SK-N-SH (cell line): ENCODE measurements at places on chromosomes 1 and 21. TPM values are rescaled to one million over a fixed set of nuclear protein-coding genes. Genes with fewer than 3 reads are reported as not detected.

B4GALT3 gene
- polyA plus RNA-seq = 50.5 and 56.5 TPM in 2 replicates

TMOD4 gene
- 0.57 and 0.59 TPM in 2 replicates for polyA plus RNA-seq

FCRL2 gene
- polyA plus RNA-seq = not detected in 2 replicates

NMNAT2 gene
- polyA plus RNA-seq = 0.06 and 0.07 TPM in 2 replicates

ITGB2 gene
- polyA plus RNA-seq = 0.67 and 0.77 TPM in 2 replicates

KMO gene
- not detected in 2 replicates for polyA plus RNA-seq

ETS2 gene
- polyA plus RNA-seq = 14.2 and 16.3 TPM in 2 replicates

SPATA21 gene
- polyA plus RNA-seq = 0.10 TPM in 1 of 2 replicates, not detected in the other

PTPN22 gene
- 0.12 and 0.16 TPM in 2 replicates for polyA plus RNA-seq

HPDL gene
- 0.19 and 0.25 TPM in 2 replicates for polyA plus RNA-seq

PSRC1 gene
- 19.4 and 20.3 TPM in 2 replicates for polyA plus RNA-seq

TIAM1 gene
- 1.7 and 2.4 TPM in 2 replicates for polyA plus RNA-seq

PAX7 gene
- polyA plus RNA-seq = not detected in 2 replicates

CSMD2 gene
- 0.02 TPM in 1 of 2 replicates, not detected in the other for polyA plus RNA-seq

COA7 gene
- polyA plus RNA-seq = 9.0 and 13.7 TPM in 2 replicates

GSTM2 gene
- polyA plus RNA-seq = 70.2 and 97.6 TPM in 2 replicates

HCN3 gene
- polyA plus RNA-seq = 9.7 and 10.1 TPM in 2 replicates

MMEL1 gene
- 0.16 and 0.26 TPM in 2 replicates for polyA plus RNA-seq

CELSR2 gene
- polyA plus RNA-seq = 1.7 and 3.5 TPM in 2 replicates

DMRTB1 gene
- polyA plus RNA-seq = not detected in 2 replicates

SMIM11 gene
- 15.0 and 21.6 TPM in 2 replicates for polyA plus RNA-seq

ENO1 gene
- polyA plus RNA-seq = 1,578 and 1,599 TPM in 2 replicates

AJAP1 gene
- polyA plus RNA-seq = not detected in 2 replicates

PAFAH2 gene
- 10.8 and 16.0 TPM in 2 replicates for polyA plus RNA-seq

MYBPH gene
- polyA plus RNA-seq = 0.12 TPM in 1 of 2 replicates, not detected in the other

CGN gene
- 0.36 and 0.44 TPM in 2 replicates for polyA plus RNA-seq

FLG2 gene
- not detected in 2 replicates for polyA plus RNA-seq

C8A gene
- polyA plus RNA-seq = not detected in 2 replicates

CR2 gene
- not detected in 2 replicates for polyA plus RNA-seq

CHRM3 gene
- 0.07 and 0.16 TPM in 2 replicates for polyA plus RNA-seq

KCNT2 gene
- 0.56 and 0.99 TPM in 2 replicates for polyA plus RNA-seq

OR2L2 gene
- 0.03 and 0.08 TPM in 2 replicates for polyA plus RNA-seq

KCNE2 gene
- 0.05 TPM in 1 of 2 replicates, not detected in the other for polyA plus RNA-seq

CLCNKB gene
- 0.37 and 0.41 TPM in 2 replicates for polyA plus RNA-seq

GCSAML gene
- polyA plus RNA-seq = not detected in 2 replicates

DHRS3 gene
- 29.6 and 44.8 TPM in 2 replicates for polyA plus RNA-seq

CYP2J2 gene
- 1.1 and 1.2 TPM in 2 replicates for polyA plus RNA-seq

TARBP1 gene
- polyA plus RNA-seq = 33.0 and 46.1 TPM in 2 replicates

AMY1B gene
- not detected in 2 replicates for polyA plus RNA-seq

FAM72A gene
- polyA plus RNA-seq = 8.1 and 8.8 TPM in 2 replicates

TMEM240 gene
- polyA plus RNA-seq = 6.5 and 8.1 TPM in 2 replicates

YY1AP1 gene
- polyA plus RNA-seq = 45.0 and 85.3 TPM in 2 replicates
